ENCODE measurements at places on chromosomes 13 and 19. TPM values are rescaled to one million over a fixed set of nuclear protein-coding genes. Genes with fewer than 3 reads are reported as not detected.
A peak's percentile ranks its signal among the peaks of the same experiment; 100 is the strongest.

DNA sequence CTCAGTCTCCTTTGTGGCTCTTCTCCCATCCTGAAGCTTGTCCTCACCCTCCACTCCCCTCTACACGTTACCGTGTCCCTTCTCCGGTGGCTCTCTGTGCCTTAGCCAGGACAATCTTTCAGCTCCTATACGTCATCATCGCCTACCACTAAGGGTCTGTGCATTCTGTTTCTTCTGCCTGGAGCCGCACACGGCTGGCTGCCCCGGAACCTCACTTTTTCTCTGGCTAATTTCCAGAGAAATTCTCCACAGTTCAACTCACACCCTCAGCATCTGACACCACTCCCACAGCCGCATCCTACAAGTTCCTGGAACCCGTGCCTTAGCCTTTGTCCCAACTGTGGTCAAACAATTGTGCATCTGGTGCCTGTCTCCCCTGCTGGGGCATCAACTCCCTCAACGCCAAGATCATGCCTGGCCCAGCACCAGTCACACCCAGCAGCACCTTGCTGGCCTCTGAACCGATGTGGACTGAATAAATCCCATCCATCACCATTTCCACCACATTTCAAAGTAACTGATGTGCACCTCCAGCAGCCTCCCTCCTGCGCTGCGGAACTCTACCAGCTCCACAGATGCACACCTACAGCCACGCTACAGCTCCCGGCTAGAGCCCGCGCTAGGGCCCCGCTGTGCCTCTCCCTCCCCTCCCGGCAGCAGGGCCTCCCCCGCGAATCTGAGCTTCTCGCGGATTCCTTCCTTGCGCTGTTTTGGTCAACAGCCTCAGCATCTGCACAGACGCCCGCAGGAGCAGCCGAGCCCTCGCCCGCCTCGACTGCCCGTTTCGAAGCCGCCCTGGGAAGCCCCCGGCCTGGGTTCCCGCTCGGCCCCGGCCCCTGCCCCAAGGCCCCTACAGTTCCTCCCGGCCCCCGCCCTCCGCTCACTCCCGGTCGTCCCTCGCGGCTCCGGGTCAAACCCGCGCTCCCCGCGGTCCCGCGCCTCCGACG, 689 bp downstream of the DCUN1D2 start:
- no peak for DNase-seq
- H3K4me1 ChIP-seq, result peaks cover 40% of the 10 kb centered on the region
- peak overlapping the region; percentile 91 for H3K4me3 ChIP-seq
- no peaks in the 10 kb centered on the region for H3K27me3 ChIP-seq
- peaks cover under 1% of the 10 kb centered on the region for H3K36me3 ChIP-seq

DNA sequence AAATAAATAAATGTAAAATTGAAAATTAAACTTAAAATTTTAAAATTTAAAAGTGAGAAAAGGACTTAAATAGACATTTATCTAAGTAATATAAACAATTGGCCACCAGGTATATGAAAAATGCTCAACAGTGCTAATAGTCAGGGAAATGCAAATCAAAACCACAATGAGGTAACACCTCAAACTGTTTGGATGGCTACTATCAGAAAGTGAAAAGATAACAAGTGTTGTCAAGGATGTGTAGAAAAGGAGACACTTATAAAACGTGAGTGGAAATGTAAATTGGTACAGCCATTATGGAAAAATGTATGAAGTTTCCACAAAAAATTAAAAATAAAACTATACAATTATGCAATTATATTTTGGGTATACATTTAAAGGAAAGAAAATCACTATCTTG, 752.2 kb downstream of the EFNB2 start:
- H3K4me1 ChIP-seq, result no peaks in the 10 kb centered on the region
- no peaks in the 10 kb centered on the region for H3K27me3 ChIP-seq
- H3K36me3 ChIP-seq, result no peaks in the 10 kb centered on the region
- no peak overlapping the region for H3K4me3 ChIP-seq

GRCh38 chr13:77981281-77981881, 62.8 kb upstream of the EDNRB start:
- no peak for DNase-seq
- no peak overlapping the region for H3K4me3 ChIP-seq
- peak overlapping the region; percentile 20 for H3K27ac ChIP-seq
- no peaks in the 10 kb centered on the region for H3K27me3 ChIP-seq

GRCh38 chr13:64579331-64579730, 2650.8 kb downstream of the PCDH9 start:
- H3K4me1 ChIP-seq, result no peaks in the 10 kb centered on the region
- H3K36me3 ChIP-seq, result no peaks in the 10 kb centered on the region
- H3K27ac ChIP-seq, result no peak overlapping the region
- H3K27me3 ChIP-seq, result no peaks in the 10 kb centered on the region

DNA sequence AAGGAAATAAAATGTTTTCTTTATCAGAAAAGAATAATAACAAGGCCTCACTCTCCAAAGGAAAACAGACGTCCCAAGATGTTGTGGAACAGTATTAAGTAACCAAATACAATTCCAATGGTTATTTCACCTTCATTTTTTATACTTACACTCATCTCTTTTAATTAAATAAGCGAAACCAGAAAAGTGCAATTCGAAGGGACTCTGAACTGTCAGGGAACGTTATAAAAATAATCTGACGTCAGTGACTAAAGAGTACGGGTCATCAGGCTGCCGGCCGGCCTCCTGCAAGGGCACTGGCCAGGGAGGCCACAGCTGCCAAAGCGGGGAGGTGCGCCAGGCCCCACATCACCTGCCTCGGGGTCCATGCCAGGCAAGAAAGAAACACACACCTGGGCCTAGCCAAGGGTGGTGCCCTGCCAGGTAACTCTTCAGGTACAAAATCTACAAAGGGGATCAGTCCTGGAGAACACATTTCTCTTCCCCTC, 61.2 kb downstream of the CDADC1 start:
- no peaks in the 10 kb centered on the region for H3K27me3 ChIP-seq
- no peaks in the 10 kb centered on the region for H3K36me3 ChIP-seq
- no peak overlapping the region for H3K4me3 ChIP-seq
- H3K4me1 ChIP-seq, result peaks cover 35% of the 10 kb centered on the region

GRCh38 chr13:77836423-77836822, 82.2 kb downstream of the EDNRB start:
- H3K4me1 ChIP-seq, result peaks cover 11% of the 10 kb centered on the region
- no peak overlapping the region for H3K4me3 ChIP-seq
- no peak overlapping the region for H3K27ac ChIP-seq
- DNase-seq, result no peak
- H3K36me3 ChIP-seq, result no peaks in the 10 kb centered on the region
- no peaks in the 10 kb centered on the region for H3K27me3 ChIP-seq

- H3K27me3 ChIP-seq, result no peaks in the 10 kb centered on the region
- no peaks in the 10 kb centered on the region for H3K4me1 ChIP-seq
- no peak for DNase-seq
- H3K27ac ChIP-seq, result no peak overlapping the region
- no peaks in the 10 kb centered on the region for H3K36me3 ChIP-seq
Observed at GRCh38 chr13:106104281-106104901, 431.1 kb downstream of the EFNB2 start.

- DNase-seq, result no peak
- H3K27me3 ChIP-seq, result no peaks in the 10 kb centered on the region
- no peak overlapping the region for H3K4me3 ChIP-seq
Observed at GRCh38 chr19:12199757-12200419, 37.0 kb downstream of the ZNF136 start.

DNA sequence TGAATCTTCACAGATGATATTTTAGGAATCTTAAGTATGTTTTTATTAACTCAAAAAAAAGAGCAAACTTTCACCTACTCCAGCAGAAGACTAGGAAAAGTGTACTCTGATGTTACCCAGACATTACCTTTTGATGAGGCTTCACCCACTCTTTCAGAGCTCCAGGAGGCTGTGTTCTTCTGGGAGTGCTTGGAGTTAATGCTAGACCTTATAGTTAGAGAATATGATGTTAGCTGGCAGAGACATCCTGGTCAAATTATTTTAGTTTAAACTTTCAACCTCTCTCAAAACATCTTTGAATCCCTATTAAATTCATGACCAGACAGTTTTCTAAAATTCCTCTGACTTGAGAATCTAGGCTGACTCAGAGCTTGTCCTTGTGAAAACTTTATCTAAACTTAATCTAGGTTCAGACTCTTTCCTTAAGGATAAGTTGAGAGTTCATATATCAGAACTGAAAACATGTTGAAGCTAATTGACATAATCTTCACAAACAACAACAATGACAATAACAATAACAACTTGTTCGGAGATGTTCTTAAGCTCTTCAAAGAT, 82.8 kb downstream of the ITGBL1 start:
- no peaks in the 10 kb centered on the region for H3K36me3 ChIP-seq
- no peaks in the 10 kb centered on the region for H3K4me1 ChIP-seq
- H3K4me3 ChIP-seq, result no peak overlapping the region
- DNase-seq, result no peak
- no peak overlapping the region for H3K27ac ChIP-seq
- H3K27me3 ChIP-seq, result no peaks in the 10 kb centered on the region

- H3K27ac ChIP-seq, result no peak overlapping the region
- no peak for DNase-seq
- no peak overlapping the region for H3K4me3 ChIP-seq
Observed at GRCh38 chr13:51553531-51553930, 30.7 kb upstream of the WDFY2 start.

DNA sequence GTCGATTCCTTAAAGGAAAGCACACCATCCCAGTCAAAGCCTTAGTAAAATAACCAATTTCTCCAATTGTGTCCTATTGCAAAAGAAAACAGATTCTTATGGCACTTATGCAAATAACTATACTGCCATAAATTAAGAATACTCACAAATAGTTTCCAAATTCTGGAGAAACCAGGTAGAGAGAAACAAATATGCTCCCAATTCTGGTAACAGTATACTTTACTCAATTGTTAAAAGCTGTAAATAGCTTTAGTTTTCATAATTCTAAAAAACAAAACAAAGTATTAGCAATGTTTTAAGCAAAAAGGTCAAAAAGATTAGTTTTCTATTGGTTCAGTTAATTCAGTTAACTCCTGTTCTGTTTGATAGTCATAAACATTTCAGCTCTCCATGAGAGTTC, 18.2 kb upstream of the UBAC2 start:
- H3K4me3 ChIP-seq, result no peak overlapping the region
- no peaks in the 10 kb centered on the region for H3K36me3 ChIP-seq
- DNase-seq, result no peak
- H3K4me1 ChIP-seq, result no peaks in the 10 kb centered on the region

- no peaks in the 10 kb centered on the region for H3K27me3 ChIP-seq
- H3K4me1 ChIP-seq, result no peaks in the 10 kb centered on the region
- no peak for DNase-seq
- peaks cover 54% of the 10 kb centered on the region for H3K36me3 ChIP-seq
- H3K27ac ChIP-seq, result no peak overlapping the region
Observed at GRCh38 chr13:110628477-110628793, 13.1 kb downstream of the NAXD start.

Gene ZNF723
- not detected for total RNA-seq

Gene KIR2DL1
- total RNA-seq, result 0.58 TPM

Gene ZNF493
- 29.4 TPM for total RNA-seq

Gene KIR2DL4
- 0.46 TPM for total RNA-seq

Gene IQCN
- total RNA-seq, result 4.9 TPM

Gene ATP12A
- total RNA-seq, result not detected

Gene ZNF506
- total RNA-seq, result 22.1 TPM

Measured in upper lobe of right lung (tissue), 1 donor.